GM13976 (cell line): ENCODE measurements at places on chromosomes 13 and 19.
A peak's percentile ranks its signal among the peaks of the same experiment; 100 is the strongest.

DNA sequence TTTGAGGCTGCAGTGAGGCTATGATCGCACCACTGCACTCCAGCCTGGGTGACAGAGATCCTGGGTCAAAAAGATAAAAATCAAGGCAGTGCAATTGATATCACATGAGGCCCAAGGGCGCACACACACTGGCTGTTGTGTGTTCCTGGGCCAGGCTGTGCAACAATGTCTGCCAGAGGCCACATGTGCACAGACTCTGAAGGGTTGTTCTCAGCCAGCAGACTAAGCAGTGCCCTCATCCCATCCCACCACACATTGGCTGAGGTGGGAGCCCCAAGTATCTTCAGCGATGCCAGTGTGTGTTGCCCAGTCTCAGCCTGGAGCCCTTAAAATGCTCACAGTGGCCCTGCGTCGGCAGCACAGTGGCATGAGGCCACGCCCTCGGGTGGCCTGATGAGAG, 12.6 kb downstream of the PEX11G start:
- no peak for DNase-seq

DNA sequence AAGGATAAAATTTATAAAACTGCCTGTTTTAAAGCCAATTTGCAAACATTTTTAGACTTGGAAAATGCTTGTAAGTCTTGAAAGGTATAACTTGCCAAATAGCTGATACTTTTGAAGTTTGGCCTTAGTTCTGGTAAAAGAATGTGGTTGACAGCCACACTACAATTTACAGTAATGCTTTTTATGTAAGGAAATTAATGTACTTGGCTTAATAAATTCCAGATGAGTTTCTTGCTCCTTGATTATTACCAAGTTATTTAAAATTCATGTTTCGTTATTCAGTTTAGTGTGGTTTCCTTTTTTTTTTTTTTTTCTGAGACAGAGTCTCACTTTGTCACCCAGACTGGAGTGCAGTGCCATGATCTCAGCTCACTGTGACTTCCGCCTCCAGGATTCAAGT, 14.9 kb downstream of the LMO7 start:
- DNase-seq, result no peak

DNA sequence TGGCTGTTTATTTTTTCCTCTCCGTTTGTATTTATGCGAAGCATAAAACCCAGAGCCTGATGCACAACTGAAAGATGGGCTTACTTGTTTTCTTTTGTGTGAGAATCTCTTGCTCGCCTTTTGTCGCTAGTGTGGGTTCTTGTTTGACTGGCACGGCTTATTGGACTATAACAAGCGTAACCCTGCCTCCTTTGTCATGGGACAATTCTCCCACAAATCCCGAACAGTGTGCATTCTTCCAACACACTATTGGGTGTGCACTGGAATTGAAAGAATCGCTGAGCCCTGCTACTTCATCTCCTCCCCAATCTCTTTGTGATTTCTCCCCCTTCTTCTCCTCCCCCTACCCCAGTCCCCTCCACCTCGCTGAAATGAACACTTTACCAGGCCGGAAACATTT, 110.8 kb downstream of the ZIC5 start:
- DNase-seq, result no peak

- no peak for DNase-seq
Measured at GRCh38 chr19:55437410-55437809, 5.7 kb downstream of the SHISA7 start.

DNA sequence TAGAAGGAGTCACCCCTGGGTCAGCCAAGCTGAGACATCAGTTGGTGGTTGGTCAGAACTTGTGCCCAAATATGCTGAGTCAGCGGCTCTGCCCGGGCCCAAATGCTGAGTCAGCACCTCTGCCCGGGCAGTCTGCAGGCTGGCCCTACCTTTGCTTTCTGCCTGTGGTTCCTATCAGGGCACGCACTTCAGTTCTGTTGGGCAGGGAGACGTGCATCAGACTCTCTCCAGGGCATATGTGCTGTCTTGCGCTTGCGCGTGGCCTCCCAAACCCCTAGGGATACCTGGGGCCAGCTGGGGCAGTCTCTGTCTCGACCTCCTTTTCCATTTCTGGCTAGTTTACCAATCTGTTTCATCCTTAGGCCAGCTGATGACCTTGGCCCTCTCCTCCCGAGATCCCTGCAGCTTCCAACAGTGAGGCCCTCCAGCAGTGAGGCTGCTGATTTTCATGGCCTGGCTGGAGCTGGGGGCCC, 24.4 kb upstream of the LDLR start:
- DNase-seq, result no peak

DNA sequence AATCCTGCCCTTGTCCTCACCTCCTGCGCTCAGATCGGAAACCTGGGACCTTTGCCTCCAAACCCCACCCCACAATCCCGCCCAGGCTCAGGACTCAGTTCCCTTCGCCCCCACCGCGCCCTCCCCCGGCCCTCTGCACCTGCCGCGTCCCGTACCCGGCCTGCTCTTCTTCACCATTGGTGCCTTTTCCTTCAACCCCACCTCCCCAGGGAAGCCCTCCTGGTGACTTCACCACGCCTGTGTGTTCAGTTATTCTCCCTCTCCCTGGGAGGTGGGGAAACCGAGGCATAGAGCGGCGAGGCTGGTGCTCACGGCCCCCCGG, 19.3 kb upstream of the TCF3 start:
- peak; percentile 80 for DNase-seq

- DNase-seq, result no peak
Measured at GRCh38 chr19:8020681-8021080, 15.2 kb upstream of the ELAVL1 start.

DNA sequence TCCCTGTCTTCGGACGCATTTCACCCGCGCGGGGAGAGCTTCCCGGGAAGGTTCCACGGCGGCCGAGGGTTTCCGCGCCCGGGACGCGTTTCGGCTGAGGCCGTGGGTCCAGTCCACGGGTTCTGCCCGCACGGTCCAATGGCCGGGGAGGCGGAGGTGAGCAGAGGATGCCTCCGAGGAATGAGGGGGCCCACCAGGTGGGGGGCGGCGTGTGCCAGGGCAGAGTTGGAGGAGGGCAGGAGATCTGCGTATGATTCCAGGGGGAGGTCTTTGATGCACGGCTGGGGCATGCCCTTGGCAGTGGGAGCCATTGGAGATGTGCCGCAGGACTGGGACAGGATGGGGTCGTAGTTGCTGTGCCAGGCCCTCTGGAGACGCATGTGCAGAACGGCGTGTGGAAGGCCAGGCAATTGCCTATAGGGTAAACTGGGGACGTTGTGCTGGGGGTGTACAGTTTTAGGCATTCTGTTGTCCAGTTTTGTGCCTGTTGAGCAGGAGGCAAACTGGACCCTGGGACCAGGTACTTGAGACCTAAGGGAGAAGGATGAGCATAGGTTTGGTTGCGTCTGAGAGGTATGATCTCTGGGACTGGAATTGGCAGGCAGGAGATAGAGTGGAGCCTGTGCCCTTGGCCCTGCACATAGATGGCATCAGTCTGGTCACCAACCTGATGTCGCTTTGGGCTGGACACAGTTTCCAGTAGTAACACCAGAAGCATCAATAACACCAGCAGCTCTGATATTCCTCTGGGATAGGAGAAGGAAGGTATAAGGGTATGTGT, 751 bp downstream of the ZNF584 start:
- DNase-seq, result no peak

DNA sequence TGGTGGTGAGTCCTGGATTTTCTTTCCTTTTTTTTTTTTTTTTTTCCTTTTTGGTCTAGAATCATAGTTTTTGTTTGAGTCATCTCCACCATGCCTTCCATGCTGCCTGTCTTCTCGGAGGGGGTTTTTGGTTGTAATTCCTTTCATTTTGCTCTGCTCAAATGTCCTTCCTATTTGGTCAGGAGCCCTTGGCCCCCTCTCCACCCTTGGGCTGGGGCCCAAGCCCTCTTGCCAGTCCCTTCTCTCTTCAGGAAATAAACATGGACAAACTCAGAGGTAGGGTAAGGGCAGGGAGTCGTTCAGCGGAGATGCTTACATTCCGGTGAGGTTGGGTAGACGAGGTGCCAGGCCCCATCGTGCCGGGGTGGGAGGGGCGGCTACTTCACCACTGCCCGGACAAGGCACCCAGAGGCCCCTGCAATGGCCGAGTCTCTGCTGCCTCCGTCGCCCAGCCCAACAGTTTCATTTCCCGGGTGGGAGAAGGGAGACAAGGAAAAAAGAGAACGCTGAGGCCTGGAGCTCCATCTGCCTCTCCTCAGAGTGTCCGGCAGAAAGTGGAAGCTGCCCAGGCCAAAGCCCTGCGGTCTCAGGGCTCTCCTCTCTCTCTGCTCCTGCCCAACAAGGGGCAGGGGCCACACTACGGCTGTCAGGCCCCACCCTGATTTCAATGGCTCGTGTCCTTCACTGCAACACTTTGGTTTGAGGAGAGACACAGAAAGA, 12.7 kb downstream of the ZNF574 start:
- DNase-seq, result no peak

DNA sequence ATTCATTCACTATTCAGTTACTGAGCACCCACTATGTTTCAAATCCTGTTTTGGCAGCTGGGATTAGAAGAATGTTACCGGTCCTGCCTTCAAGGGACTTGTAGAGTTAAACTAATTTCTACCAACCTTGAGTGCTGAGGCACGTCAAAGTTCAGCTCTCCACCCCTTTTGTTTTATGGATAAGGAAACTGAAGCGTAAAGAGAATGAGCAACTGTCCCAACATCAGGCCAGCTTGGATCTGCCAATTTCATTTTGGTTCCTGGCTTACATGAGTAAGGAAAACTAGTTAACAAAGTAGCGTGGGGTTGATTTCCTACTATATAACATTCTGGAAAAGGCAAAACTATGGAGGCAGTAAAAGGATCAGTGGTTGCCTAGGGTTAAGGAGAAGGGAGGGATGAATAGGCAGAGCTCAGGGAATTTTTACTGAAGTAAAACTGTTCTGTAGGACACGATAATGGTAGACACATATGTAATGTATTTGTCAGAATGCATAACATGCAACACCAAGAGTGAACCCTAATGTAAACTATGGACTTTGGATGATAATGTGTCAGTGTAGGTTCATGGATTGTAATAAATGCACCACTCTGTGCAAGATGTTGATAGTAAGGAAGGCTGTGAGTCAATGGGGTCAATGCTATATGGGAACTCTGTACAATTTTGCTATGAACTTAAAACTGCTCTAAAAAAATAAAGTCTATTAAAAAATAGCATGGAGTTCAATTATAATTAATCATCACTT, 19.9 kb upstream of the MTIF3 start:
- DNase-seq, result no peak

GRCh38 chr19:50046649-50047503, 21.1 kb downstream of the ZNF473 start:
- DNase-seq, result no peak

DNA sequence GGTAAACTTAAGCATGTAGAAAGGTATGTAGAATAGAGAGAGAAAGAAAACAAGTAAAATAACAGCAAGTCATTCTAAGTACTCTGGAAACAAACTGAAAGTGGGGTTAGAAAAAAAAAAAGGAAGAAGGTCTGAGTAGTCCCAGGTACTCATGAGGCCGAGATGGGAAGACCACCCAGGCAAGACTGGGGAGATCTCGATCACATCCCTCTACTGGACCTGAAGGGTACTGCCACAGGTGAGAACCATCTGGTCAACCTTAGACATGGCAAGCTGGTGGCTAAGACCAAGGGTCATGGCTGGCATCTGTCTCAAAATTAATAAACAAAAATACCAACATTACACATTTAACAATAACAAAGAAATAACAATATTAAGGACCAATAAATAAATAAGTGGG, 36.3 kb upstream of the ZNF724 start:
- DNase-seq, result no peak

DNA sequence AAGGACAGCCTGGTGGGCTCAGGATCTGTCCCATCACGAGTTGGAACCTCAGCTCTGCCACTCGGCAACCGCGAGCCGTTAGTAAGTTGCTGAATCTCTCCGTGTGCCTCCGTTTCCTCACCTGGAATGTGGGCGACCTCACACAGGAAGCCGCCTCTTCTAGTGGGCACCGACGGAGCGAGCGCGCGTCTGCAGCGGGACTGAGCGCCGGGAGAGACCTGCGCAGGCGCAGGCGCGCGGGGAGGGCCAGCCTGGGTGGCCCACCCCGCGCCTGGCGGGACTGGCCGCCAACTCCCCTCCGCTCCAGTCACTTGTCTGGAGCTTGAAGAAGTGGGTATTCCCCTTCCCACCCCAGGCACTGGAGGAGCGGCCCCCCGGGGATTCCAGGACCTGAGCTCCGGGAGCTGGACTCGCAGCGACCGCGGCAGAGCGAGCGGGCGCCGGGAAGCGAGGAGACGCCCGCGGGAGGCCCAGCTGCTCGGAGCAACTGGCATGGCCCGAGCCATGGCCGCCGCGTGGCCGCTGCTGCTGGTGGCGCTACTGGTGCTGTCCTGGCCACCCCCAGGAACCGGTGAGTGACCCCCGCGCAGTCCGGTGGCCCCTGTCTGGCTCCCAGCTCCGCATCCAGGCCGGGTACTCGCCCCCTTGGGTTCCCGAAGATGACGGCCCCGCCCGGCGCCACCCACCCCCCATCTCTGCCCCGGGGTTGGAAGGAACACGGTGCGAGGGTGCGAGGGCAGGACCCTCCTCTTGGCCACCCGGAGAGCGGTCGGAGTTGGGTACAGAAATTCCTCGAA, at the start of gene PVR:
TSS of gene PVR (plus strand) at position 306 of the 797 bp plus-strand sequence. CDS start at position 493, 187 bp downstream.
- peak; percentile 82 for DNase-seq

GRCh38 chr13:27868641-27869435, 51.0 kb upstream of the PDX1 start:
- no peak for DNase-seq

- no peak for DNase-seq
Measured at GRCh38 chr19:56087647-56088496, 33.2 kb downstream of the ZNF787 start.

- DNase-seq, result no peak
Measured at GRCh38 chr13:21573920-21574712, 29.9 kb downstream of the MICU2 start.

- no peak for DNase-seq
Measured at GRCh38 chr13:113605866-113606438, 21.4 kb downstream of the TFDP1 start.

- no peak for DNase-seq
Measured at GRCh38 chr19:2423071-2423914, 4.1 kb downstream of the TIMM13 start.

DNA sequence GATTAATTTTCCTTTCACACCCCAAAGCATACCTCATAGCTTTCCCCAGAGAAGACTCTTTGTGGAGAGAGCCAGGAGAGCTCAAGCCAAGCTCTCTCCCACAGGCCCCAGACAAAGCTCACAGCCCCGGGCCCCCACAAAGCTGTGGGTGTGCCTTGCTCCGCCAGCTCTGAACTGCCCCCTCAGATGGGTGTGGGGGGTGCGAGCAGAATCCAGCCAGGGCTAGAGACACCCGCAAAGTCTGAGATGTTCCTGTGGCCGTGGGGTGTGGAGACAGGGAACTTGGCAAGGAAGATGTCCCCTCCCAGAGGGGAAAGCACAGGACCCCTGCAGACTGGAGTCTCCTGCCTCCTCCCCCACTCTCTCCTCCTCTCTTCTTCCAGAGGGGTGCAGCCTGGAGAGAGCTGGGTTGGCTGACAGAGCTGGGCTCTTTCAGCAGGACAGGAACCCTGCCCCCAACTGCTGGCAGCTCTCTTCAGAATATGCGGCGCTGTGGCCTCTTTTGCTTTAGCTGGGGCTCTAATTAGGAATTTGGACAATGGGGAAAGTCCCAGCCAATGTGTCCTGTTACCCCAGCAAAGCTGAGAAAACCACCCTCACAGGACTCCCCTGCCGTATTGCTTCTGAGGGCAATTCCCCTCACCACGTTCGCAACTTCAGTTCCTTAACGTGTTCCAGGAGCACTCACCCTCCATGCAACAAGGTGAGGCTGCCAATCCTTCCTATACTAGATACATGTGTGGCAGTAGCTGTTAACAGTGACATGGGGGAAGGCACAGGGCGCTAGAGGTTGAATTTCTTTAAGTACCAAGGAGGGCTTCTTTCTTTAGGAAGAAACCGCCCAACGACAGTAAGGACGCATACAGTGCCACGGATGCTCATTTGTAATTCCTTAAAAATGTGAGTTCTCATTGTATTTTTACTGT, 170.0 kb downstream of the COL4A1 start:
- DNase-seq, result no peak

GRCh38 chr19:11797491-11797890, 832 bp upstream of the ZNF491 start:
- peak; percentile 85 for DNase-seq
